ENCODE measurements at places on chromosomes 4 and X.

DNA sequence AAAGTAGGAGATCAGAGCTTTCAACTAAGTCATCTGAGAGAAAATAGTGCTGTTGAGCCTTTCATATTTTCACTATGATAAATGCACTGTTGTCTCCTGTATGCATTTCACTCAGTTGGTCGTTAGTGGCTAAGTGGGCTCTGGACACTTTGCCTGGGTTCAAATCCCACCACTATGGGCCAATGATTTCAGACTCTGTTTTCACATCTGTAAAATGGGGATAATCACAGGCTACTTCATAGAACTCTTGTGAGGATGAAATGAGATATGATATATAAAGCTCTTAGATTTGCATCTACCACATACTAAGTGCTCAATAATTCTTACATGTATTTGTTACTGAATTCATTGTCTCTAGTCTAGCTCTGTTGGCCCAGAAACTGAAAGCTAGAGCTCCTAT is 16.8 kb downstream of the LNX1 start:
- no peak for DNase-seq

DNA sequence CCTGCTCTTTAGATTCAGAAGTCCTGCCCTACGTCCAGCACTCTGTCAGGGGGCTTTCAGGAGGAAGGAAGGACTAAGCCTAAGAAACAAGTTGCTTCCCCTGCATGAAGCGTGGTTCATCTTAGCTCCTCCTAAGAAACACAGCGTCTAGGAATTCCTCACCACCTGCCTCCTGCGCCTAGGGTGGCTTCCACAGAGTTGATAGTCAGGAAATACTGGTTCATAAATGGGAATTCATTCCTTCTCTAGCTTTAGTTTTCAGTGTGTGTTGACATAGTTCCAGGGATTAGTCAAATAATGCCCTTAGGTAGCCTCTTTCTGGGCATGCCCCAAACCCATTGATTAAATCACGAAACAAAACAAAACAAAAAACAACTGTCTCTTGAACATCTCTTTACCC is 1.7 kb upstream of the MXRA5 start:
- DNase-seq = no peak

DNA sequence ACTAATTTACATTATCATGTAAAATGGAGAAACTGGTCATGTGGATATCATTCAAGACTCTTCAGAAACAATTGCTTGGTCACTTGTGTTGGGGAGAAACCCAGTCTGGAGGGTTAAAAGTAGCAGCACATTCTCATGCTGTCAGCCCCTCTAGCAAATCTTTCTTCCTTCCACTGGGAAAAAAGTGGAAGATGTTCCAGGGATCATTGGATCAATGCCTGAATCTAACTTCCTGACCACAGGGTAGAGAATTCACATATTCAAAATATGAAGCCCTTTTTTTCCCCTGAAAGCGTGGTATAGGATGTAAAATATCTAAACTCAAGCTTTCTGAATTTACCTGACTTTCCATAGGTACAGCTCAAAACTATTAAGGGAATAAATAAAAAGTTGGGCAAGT is 98.0 kb downstream of the CXCL13 start:
- DNase-seq = no peak

GRCh38 chr4:53963781-53964180 is 100.6 kb downstream of the CHIC2 start:
- no peak for DNase-seq

- no peak for DNase-seq
Observed at GRCh38 chr4:109301651-109302360, 652 bp downstream of the COL25A1 start.
